ENCODE measurements at places on chromosomes 6 and 20. TPM values are rescaled to one million over a fixed set of nuclear protein-coding genes. Genes with fewer than 3 reads are reported as not detected.

IRAK1BP1 gene
- 3.3 TPM for total RNA-seq

PRICKLE4 gene
- 0.29 TPM for total RNA-seq

OVOL2 gene
- total RNA-seq, result 0.41 TPM

ANKRD6 gene
- 4.2 TPM for total RNA-seq

SCUBE3 gene
- total RNA-seq, result 0.05 TPM

TSBP1 gene
- total RNA-seq, result not detected

TUBB1 gene
- total RNA-seq, result not detected

SLC2A10 gene
- 0.07 TPM for total RNA-seq

HTR1E gene
- total RNA-seq, result not detected

GHRH gene
- total RNA-seq, result not detected

SMOC2 gene
- not detected for total RNA-seq

GPX5 gene
- total RNA-seq, result not detected

RSPH9 gene
- total RNA-seq, result 0.12 TPM

SMIM26 gene
- 84.3 TPM for total RNA-seq

IMPG1 gene
- not detected for total RNA-seq

FUCA2 gene
- total RNA-seq, result 10.4 TPM

NEURL2 gene
- 2.1 TPM for total RNA-seq

RSPO3 gene
- not detected for total RNA-seq

OXT gene
- total RNA-seq, result 1.8 TPM

APOBEC2 gene
- total RNA-seq, result not detected

BTBD9 gene
- total RNA-seq, result 19.8 TPM

CCN5 gene
- total RNA-seq, result not detected

GSTA4 gene
- total RNA-seq, result 21.4 TPM

CTAGE9 gene
- total RNA-seq, result not detected

MTFR2 gene
- total RNA-seq, result 34.3 TPM

SPDEF gene
- 0.34 TPM for total RNA-seq

CDH4 gene
- 0.35 TPM for total RNA-seq

CDSN gene
- total RNA-seq, result not detected

EPHA7 gene
- not detected for total RNA-seq

HEY2 gene
- not detected for total RNA-seq

CST5 gene
- not detected for total RNA-seq

RCAN2 gene
- 1.3 TPM for total RNA-seq

MLIP gene
- total RNA-seq, result not detected

TBXT gene
- not detected for total RNA-seq

PHACTR3 gene
- not detected for total RNA-seq

GMPR gene
- total RNA-seq, result not detected

NOX3 gene
- total RNA-seq, result not detected

CYP39A1 gene
- not detected for total RNA-seq

ZNF165 gene
- 5.1 TPM for total RNA-seq
